Sigmoid colon (tissue), 7 donors: ENCODE measurements at places on chromosomes 7 and 10.

DNA sequence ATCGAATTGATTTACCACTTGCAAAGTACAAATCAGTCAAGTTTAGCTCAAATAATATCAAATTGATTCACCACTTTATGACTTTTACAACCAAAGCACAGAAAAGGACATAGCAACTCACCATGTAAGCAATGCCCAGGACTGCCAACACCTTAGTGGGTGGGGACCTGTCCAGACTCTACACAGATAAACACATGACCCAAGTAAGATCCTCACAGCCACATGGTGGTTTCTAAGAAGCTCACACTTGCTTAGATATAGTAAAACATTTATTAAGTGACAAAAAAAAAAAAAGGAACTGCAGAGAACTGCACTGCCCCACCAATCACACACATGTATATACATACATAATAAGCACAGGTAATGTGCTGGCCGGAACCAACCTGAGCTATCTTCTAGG is 116.2 kb downstream of the SLC25A13 start:
- no peak for DNase-seq

DNA sequence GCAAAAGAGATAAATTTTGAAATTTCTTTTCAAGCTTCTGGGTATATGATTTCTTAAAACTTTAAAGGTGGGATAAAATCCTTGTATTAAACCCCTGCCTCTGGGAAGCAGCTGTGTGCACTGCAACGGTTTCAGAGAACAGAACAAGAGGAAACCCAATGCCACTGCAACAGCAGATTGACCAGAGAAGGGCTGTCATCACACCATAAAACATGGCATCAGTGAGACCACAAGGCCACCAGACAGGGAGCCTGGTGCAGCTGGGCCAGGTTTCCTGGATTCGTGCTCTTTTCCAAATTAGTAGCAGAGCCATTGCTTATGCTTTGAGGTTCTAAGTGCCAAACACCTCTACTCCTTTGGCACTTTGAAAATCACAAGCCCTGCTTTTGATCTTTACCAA is 152.4 kb downstream of the PRPF18 start:
- DNase-seq = no peak

GRCh38 chr10:47311932-47312662 is 10.2 kb upstream of the GDF2 start:
- peak; percentile 88 for DNase-seq

- no peak for DNase-seq
Measured at GRCh38 chr10:81848514-81848913, 26.5 kb upstream of the NRG3 start.

DNA sequence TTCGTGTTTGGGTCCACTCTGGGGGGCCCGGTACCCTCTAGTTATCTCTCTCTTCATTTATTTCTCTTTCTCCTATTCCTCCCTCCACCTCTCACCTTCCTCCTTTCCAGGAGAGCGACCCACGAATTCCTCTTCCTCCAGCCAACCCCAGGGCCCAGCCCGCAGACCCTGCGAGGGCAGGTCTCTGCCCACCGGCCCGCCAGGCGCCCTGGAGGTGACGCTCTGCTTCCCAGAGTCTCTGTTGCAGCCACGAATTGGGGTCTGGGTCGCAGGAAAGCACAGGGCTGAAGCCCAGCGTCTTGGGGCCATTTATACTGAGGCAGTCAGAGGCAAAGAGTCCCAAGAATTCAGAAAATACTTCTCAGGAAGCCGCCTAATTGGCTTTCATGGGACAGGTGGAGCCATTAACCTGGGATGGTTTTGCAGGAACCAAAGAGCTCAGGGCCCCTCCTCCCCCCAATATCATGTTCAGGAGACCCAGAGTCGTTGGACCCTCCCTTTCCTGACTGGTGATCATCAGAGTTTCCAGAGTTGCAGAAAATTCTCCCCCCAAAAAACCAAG is 2.7 kb upstream of the EN2 start:
- no peak for DNase-seq

DNA sequence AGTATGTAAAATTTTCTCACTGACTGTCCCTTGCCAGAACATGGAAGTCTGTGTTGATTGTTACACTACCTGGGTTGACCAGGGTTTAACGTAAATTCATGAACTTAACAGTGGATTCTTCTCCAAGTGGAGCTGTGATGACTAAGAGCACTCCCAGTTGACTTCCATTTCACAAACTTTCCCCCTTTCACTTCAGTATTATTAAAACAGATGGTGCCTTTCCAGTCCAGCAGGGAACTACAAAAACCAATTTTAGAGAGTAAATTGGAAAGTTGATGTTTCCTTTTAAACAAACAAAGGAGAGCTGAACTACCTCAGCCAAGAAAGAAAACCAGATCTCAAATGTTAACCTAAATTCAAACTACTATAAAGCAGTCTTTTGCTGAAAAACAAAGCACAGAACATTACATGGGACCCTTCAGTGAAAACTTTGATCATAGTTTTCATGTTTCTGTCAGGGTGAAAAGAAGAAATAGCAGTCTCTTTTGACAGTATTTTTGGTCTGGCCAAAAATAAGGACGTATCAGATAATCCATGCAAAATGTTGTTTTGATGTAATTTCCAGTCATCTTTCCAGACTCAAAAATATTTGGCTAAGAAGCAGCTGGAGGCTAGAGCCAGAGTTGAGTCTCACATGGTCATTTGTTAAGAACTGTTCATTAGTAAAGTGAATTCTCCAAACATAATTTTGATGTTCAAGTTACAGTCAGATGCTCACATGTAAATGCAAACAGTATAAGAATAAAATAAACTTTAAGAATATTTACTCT is 479.9 kb upstream of the AKR1E2 start:
- no peak for DNase-seq
